Smooth muscle cell of bladder (primary cell): ENCODE measurements at places on chromosomes 4 and X. TPM values are rescaled to one million over a fixed set of nuclear protein-coding genes. Genes with fewer than 3 reads are reported as not detected.

Gene TMSB15C
- total RNA-seq = 3.3 and 3.4 TPM in 2 replicates

Gene GLRA3
- 0.14 TPM in 1 of 2 replicates, not detected in the other for total RNA-seq

Gene TLR8
- not detected in 2 replicates for total RNA-seq

Gene RBM47
- 2.1 and 2.5 TPM in 2 replicates for total RNA-seq

Gene MOSPD2
- 12.1 and 12.2 TPM in 2 replicates for total RNA-seq

Gene CXCL1
- 70.6 and 232 TPM in 2 replicates for total RNA-seq

Gene PNMA3
- under 0.01 and 0.28 TPM in 2 replicates for total RNA-seq

Gene VCX3A
- not detected in 2 replicates for total RNA-seq
